Stimulated activated CD8-positive, alpha-beta memory T cell treated with anti-CD3 and anti-CD28 coated beads, Interleukin-12 subunit alpha, Interleukin-12 subunit beta, amount 100 ng/mL, for 4 hours (primary cell): ENCODE measurements at places on chromosomes 1 and 21.

DNA sequence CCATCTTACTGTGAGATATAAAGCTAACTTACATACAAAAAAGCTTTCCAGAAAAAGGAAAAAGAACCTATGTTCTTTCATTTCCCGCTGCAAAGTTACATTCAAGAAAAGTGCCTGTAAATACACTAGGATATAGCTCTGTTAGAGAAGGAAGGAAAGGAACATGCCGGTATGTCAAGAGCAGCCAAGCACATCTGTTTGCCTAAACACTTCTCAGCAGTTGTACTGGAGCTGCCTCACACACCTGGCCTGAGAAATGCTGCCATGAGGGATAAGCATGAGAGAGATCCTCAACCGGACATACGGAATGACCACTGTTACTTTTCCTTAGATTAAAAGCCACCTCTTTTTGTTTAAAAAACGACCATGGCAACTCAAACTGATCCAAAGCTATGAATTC is 189.7 kb downstream of the RERE start:
- no peak for DNase-seq

- no peak for DNase-seq
Measured at GRCh38 chr1:20975668-20976067, 188.6 kb upstream of the HP1BP3 start.

DNA sequence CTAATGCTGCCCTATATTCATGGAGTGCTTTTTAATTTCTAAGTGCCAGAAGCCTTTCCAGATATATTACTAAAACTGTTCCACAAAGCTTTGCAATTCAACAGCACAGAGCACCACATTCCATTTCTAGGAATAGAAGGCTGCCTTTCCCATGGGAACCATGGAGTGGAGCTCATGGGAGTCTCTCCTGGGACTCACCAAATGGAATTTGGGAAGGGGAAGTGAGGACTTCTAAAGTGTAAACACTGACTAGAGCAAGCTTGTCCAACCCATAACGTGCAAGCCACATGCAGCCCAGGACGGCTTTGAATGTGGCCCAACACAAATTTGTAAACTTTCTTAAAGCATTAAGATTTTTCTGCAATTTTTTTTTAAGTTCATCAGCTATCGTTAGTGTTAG is 190.4 kb upstream of the TNR start:
- DNase-seq = no peak

DNA sequence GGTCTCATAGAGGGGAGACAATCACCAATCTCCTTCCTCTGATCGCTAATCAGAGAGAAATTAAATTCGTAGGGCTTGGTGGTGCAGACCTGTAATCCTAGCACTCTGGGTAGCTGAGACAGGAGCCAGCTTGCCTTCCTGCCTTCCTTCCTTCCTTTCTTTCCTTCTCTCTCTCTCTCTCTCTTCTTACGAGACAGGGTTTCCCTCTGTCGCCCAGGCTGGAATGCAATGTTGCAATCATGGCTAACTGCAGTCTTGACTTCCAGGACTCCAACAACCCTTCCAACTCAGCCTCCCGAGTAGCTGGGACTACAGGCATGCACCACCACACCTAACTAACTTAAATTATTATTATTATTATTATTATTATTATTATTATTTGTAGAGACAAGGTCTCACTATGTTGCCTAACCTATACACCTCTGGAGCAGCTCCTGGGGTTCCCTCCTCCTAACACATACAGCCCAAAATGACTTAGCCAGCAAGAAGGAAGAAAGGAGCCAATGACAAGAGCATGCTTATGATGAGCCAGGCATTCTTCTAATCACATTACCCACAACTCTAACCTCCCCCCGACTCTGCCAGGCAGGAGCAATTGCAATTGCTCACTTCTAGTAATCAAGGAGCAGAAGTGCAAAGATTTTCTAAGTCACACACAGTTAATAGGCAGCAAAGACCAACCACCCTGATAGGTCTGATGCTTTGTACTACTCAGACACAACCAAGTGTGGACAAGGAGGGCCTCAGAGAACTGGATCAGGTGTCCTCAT is 105.4 kb upstream of the F3 start:
- DNase-seq = no peak

DNA sequence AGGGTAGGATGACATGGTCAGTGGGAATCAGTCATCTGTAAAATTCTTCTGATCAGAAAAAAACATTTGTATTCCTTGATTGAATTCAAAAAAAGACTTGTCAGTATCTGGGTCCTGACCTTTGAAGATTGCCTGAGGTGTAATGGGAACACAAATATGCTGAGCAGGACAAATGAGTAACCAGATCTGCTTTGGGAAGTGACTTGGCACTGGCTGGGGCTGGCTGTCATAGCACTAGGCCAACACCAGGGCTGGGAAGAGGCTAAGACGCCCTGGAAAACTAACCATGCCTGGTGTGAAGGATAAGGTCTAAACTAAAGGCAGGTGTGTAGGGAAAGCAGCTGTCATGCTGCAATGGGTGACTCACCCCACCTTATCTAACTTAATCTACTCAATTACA is 452.9 kb upstream of the BEND5 start:
- no peak for DNase-seq

DNA sequence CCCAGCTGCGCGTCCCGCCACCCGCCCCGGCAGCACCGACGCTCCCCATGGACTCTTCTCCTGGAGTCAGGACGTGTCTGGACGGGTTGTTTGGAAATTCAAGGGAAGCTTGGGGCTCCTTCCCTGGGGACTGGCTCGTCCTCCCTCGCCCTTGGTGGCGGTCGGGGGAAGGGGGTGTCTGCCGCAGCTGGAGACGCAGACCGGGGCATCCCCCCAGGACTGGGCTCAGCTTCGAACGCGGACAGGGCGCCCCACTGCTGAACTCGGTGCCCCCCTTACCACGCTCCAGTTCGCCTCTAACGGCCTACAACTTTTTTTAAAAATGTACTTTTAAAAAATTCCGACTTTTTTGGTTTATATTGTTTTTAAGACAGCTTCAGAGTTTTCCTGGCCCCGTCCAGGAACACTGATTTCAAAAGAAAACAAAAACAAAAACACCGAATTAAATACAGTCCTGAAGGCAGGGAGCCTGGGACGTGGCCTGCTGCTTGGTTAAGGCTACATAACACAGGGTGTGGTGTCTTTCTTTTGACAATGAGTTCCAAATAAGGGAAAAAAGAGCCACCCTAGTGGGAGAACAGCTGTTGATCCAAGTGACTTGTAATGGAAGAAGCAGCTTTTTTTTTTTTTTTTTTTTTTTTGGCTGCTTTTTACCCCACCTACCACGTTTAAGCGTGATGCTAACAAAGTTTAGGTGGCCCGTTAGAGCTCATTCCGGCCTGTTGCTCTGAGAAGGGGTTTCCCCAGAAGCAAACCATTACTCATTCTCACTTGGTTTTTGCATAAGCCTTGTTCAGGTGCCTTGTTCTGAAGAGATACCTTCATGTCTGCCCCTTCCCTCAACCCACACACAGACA is 862 bp upstream of the DIPK1A start:
- DNase-seq = peak; percentile 34

DNA sequence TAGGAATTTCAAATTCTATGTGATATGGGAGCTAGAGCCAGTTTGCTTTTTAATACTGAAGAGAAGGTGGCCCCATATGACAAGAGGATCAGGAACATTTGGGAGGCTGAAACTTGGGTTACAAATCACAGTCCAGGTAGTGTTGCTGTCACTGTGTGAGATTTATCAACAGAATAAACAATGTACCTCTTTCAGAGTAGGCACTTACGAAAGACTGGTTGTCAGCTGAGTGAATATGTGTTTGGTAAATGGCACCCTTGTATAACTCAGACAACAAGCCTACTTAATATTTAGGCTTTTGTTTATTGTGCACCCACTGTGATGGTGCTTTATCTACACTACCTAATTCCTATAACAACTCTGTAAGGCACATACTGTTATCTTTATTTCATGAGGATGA is 7.4 kb upstream of the HAO2 start:
- no peak for DNase-seq
